Left ventricle myocardium inferior (tissue), 1 donor: ENCODE measurements at places on chromosomes 5 and 9. TPM values are rescaled to one million over a fixed set of nuclear protein-coding genes. Genes with fewer than 3 reads are reported as not detected.

Gene MYMK
- total RNA-seq = not detected

Gene UNC5A
- total RNA-seq = not detected

Gene ALDH1A1
- total RNA-seq = 20.7 TPM

Gene MCTP1
- 7.8 TPM for total RNA-seq

Gene HACD4
- 0.71 TPM for total RNA-seq

Gene TAF11L5
- total RNA-seq = not detected

Gene LCN10
- total RNA-seq = 9.6 TPM

- no peaks in the 10 kb centered on the region for H3K4me1 ChIP-seq
- no peak overlapping the region for H3K4me3 ChIP-seq
- no peak overlapping the region for H3K27ac ChIP-seq
- H3K27me3 ChIP-seq = no peaks in the 10 kb centered on the region
Observed at GRCh38 chr5:106940301-106940846, 730.4 kb downstream of the EFNA5 start.

GRCh38 chr5:22627029-22627428, 226.1 kb downstream of the CDH12 start:
- no peaks in the 10 kb centered on the region for H3K27me3 ChIP-seq
- DNase-seq = no peak
- no peaks in the 10 kb centered on the region for H3K36me3 ChIP-seq
- H3K4me3 ChIP-seq = no peak overlapping the region
- no peaks in the 10 kb centered on the region for H3K4me1 ChIP-seq
- H3K27ac ChIP-seq = no peak overlapping the region

GRCh38 chr5:148841519-148841918, 15.1 kb downstream of the ADRB2 start:
- peak overlapping the region; percentile 34 for H3K27ac ChIP-seq
- H3K36me3 ChIP-seq = no peaks in the 10 kb centered on the region
- peaks cover 85% of the 10 kb centered on the region for H3K4me1 ChIP-seq

DNA sequence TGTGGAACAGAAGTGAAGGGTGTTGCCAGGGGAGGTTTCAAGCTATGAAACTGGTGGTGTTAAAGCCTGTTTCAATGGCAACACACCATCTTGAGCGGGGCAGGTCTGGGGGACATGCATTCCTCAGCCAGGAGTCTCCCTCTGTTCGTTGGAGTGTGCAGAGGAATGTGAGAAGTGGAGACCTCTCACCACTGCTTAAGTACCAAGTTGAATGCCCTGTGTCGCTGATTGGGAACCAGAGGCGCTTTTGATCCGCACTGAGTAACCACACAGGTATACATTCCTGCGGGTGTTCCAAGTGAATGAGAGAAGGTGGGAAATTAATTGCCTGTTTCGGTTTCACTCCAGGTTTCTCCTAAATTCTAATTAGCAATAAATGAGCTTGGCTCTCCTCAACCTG, 99.4 kb downstream of the LIX1 start:
- H3K27me3 ChIP-seq = no peaks in the 10 kb centered on the region
- peaks cover 9% of the 10 kb centered on the region for H3K4me1 ChIP-seq
- no peak overlapping the region for H3K4me3 ChIP-seq
- H3K27ac ChIP-seq = no peak overlapping the region
- no peak for DNase-seq

DNA sequence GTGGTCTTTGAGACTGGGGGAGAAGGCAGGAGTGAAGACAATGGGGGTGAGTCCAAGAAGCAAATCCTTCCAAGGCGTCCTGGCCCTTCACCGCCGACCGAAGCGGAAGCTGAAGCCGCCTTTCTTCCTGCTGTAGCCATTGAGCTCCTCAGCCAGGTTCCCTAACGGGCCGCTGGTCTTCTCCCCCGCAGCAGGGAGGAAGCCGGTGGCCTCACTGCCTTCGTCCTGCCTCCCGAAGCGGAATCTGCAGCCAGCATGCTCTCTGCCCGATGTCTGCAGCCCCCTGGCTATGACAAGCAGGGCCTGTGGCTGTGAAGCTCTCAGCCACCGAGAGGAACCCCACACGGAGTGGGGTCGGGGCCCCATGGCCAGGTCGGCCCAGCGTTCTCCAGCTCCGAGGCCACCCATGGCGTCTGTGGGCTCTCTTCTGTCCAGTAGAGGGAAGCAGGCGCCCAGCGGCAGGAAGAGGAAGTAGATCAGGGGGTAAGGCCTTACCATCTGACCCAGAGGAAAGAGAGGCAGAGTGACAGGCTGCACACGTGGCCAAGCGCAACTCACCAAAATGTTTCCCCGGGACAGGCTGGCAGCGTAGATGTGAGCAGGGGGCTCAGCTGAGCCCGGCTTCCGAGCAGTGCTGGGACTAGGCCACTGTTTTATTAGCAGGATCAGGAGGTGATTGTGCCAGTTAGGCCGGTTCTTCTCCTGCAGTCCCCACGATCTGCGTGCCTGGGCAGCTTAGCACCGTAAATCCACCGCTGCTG, 3.1 kb downstream of the QRFP start:
- H3K27ac ChIP-seq = peak overlapping the region; percentile 39
- H3K4me1 ChIP-seq = peaks cover 42% of the 10 kb centered on the region
- H3K4me3 ChIP-seq = peak overlapping the region; percentile 32

DNA sequence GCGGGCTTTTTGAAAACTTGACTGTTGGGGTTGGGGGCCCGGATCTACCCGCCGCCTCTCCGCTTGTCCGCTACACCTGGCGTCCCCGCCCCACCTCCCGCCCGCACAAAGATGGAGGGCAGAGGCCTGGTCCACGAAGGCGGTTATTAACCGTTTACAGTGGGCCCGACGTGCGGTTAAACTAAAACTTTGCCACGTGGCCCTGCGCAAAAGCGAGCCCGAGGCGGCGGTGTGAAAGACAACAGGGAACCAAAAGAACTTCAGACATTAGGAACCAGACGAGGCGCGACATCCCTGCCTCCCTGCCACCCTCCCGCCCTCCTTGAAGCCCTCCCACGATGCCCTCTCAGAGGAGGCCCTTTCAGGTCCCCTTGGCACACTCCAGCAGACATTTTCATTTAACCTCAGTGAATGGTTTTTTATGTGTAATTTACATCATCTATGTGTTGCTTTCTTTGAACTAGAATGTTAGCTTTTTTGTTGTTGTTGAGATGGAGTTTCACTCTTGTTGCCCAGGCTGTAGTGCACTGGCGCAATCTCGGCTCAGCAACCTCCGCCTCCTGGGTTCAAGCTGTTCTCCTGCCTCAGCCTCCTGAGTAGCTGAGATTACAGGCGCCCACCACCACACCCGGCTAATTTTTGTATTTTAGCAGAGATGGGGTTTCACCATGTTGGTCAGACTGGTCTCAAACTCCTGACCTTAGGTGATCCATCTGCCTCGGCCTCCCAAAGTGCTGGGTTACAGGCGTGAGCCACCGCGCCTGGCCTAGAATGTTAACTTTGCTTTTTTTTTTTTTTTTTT, 999 bp upstream of the HNRNPA0 start:
- no peak for DNase-seq
- peaks cover 51% of the 10 kb centered on the region for H3K4me1 ChIP-seq
- H3K36me3 ChIP-seq = no peaks in the 10 kb centered on the region
- H3K27ac ChIP-seq = peak overlapping the region; percentile 95
- peak overlapping the region; percentile 85 for H3K4me3 ChIP-seq
- H3K27me3 ChIP-seq = no peaks in the 10 kb centered on the region

GRCh38 chr5:163951069-163951468, 445.6 kb downstream of the MAT2B start:
- no peak overlapping the region for H3K27ac ChIP-seq
- no peaks in the 10 kb centered on the region for H3K36me3 ChIP-seq
- H3K4me3 ChIP-seq = no peak overlapping the region
- no peaks in the 10 kb centered on the region for H3K4me1 ChIP-seq

DNA sequence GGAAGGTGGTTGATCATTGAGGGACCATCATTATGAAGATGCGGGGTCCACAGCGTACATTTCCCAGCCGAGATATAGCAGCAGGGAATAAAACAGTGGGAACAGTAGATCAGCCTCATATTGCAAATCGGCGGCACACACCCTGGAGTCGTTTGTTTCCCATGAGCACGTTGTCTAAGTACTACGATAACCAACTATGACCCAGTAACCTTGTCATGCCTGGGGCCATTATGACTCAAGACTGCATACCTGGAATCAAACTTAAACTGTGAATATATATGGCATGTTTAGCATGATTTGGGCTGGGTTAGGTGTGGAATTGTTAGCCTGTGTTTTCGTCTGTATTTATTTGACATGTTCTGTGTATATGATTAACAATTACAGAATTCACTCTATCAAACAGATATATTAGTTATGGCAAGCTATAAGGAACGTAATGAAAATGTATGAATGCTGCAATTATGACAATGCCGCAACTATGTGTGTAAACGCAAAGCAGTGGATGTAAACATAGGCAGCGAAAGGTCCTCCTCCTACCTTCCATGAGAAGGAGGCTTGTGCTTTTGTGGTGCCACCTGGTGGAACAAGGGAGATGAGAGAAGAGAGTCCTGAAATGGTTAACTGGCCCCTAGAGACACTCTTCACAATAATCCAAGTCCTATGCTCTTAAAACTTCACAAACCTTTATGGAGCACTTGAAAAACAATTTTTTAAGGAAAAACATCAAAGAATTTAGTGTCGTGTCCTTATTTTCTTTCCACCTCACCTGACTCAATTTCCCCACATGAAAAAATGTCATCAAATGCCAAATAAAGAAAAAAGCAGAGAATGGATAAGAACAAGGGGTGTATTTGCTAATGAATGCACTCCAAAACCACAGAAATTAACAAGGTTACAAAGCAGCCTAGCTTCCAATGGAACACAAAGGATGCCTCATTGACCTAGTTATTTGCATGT, 47.1 kb downstream of the SEMA5A start:
- DNase-seq = no peak
- H3K36me3 ChIP-seq = no peaks in the 10 kb centered on the region
- no peaks in the 10 kb centered on the region for H3K27me3 ChIP-seq
- H3K4me3 ChIP-seq = no peak overlapping the region

- H3K36me3 ChIP-seq = no peaks in the 10 kb centered on the region
- no peak for DNase-seq
- H3K4me1 ChIP-seq = no peaks in the 10 kb centered on the region
- peaks cover 49% of the 10 kb centered on the region for H3K27me3 ChIP-seq
Observed at GRCh38 chr5:58849921-58850667, 267.2 kb downstream of the RAB3C start.

DNA sequence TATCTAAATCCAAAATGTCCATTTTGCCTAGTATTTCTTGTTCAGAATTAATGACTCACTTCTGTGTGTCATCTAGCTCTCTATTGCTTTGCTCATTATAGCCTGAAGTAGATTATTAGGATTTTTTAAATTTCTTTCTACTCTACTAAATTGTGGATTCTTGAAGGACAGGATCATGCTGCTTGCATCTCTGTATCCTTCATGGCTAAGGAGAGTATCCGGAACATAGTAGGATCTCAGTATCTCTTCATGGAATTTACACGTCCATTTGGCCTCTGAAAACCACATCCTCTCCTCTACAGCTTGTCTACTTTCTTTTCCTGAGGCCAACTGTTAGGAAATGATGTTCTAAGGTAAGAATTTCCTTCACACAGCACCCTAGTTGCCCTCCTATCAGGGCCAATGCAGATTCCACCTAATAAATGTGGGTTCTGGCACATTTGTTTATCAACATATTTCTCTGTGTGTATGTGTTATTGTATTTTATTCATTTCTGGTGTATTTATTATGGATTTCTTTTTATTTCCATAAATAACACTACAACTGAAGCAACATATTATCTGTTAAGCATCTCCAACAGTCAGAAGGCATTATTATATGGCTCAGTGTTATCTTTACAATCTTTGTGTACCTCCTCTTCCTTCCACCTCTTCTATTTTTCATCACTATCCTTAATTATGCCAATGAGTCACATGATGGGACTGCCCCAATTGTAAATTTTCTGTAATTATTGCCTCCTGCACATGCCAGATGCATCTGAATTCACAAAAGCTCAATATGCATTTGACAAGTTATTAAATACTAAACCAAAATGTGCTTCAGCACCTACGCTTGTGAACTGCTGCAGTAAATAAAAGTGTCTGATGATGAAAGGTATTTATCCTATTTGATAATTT, 557.8 kb upstream of the TLE4 start:
- no peaks in the 10 kb centered on the region for H3K27me3 ChIP-seq
- H3K4me3 ChIP-seq = no peak overlapping the region
- H3K4me1 ChIP-seq = no peaks in the 10 kb centered on the region
- no peak for DNase-seq
- H3K27ac ChIP-seq = no peak overlapping the region

DNA sequence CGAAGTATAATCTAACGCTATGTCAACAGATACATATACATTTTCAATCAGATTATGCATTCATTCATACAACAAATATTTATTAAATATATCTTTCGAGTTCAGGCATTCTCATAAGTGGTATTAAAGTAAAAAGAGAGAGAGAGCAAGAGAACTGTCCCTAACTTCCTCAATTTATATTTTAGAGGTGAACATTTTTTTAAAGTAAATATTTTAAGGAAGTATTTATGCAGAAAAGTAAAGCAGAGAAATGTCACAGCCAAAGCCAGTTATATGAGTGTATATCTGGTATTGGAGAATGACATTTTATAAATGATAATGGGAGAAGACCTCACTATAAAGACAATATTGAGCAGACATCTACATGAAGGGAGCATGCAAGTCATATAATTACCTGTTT, 667.3 kb upstream of the CDH9 start:
- H3K27me3 ChIP-seq = no peaks in the 10 kb centered on the region
- no peak overlapping the region for H3K27ac ChIP-seq
- no peak overlapping the region for H3K4me3 ChIP-seq
- no peaks in the 10 kb centered on the region for H3K36me3 ChIP-seq

DNA sequence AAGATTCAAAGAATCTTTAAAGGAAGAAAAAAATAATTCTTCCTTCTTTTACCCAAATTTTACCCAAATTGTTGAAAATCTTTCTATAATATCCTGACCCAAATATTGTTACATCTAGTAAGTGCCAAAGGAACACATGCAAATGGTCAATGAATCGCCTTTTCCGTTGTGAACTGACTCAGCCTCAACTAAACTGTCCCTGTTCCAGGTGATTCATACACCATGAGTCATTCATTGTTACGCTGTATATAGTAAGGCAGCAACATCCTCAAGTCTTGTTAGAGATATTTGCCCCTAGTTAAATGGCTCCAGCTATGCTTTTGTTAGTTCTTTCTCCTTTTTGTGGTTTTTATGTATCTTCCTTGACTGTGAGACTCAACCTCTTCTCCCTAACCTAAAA, 9.7 kb downstream of the PTGER4 start:
- no peak for DNase-seq
- H3K27me3 ChIP-seq = peaks cover 17% of the 10 kb centered on the region
- no peak overlapping the region for H3K4me3 ChIP-seq
- H3K4me1 ChIP-seq = peaks cover 57% of the 10 kb centered on the region

DNA sequence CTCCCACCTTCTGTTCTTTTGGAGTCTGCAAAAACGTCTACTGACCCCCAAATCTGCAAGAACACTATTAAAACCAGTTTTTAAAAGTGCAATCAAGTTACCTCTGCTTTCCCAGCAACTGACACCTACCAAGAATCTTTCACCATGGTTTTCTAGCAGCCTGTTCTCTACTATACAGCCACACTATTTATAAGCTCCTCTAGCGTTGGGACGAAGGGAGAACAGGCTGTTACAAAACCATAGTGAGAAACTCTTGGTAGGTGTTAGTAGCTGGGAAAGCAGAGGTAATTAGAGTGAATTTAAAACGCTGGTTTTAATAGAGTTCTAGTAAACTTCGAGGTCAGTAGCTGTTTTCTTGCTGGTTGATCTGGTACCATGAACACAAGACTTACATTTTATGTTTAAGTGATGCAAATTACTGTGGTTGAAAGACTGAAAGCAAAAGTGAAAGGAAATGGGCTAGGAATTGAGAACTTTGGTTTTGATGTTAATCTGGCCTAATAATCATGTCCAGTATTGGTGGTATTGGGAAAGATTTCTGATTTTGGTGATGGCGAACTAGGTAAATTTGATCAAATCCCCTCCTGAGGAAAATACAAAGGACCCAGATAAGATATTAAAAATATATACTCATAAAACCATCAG, 5.3 kb downstream of the MROH2B start:
- no peak overlapping the region for H3K27ac ChIP-seq
- DNase-seq = no peak
- no peaks in the 10 kb centered on the region for H3K36me3 ChIP-seq
- no peak overlapping the region for H3K4me3 ChIP-seq
- peaks cover 27% of the 10 kb centered on the region for H3K4me1 ChIP-seq
- no peaks in the 10 kb centered on the region for H3K27me3 ChIP-seq
